ENCODE measurements at places on chromosomes 11 and 22. TPM values are rescaled to one million over a fixed set of nuclear protein-coding genes. Genes with fewer than 3 reads are reported as not detected.
A peak's percentile ranks its signal among the peaks of the same experiment; 100 is the strongest.

The DEFB131B gene
- not detected for total RNA-seq

The GGTLC3 gene
- total RNA-seq, result not detected

- peak; percentile 73 for DNase-seq
Observed at GRCh38 chr22:45880091-45880715, 96.8 kb downstream of the WNT7B start.

DNA sequence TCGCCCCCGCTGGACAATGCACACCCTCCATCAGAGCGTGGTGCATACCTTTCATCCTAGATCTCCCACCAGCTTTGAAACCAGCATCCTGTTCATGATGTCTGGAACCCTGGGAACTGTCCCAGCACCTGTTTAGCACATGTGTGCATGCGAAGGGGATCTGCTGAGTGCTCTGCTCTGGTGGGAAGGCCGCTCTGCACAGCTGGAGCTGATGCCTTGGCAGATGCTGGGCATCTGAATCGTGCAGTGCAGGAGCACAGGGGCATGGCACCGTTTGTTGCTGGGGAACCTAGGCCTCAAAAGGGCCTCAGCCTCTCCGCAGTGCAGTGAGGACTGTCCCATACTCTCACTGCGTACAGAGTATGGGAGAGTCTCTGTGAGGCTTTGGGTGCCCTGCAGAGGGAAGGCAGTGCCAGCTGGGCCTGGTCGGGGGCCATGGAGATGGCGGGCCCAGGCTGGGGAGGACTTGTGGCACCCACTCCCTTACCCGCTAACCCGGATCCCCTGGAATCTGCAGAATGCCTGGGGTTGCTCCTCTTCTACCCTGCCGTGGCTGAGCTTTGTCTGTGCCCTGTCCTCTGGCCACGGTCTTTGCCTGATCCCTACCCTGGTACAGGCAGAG, 72.9 kb upstream of the ATXN10 start:
- DNase-seq, result no peak

- DNase-seq, result peak; percentile 65
Observed at GRCh38 chr22:32335471-32335870, 22.2 kb upstream of the RFPL3 start.

- DNase-seq, result no peak
Observed at GRCh38 chr11:123231777-123232176, 36.7 kb upstream of the CLMP start.

GRCh38 chr11:1586699-1587098, 1.6 kb upstream of the KRTAP5-1 start:
- peak; percentile 40 for DNase-seq

DNA sequence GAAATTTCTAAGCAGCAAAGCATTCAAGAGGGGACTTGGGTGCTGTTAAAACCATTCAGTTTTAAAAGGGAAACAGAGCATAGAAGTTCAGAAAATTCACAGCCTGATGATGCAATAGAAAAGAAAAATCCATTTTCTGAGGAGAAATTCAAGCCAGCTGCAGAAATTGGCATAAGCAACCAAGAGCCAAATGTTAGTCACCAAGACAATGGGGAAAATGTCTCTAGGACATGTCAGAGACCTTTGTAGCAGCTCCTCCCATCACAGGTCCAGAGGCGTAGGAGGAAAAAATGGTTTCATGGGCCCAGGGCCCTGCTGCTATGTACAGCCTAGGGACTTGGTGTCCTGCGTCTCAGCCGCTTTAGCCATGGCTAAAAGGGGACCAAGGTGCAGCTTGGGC, 5.5 kb upstream of the IRAG1 start:
- no peak for DNase-seq
